T-helper 1 cell (primary cell): ENCODE measurements at places on chromosomes 13 and 19.

GRCh38 chr13:112838842-112839117 is 130.2 kb upstream of the MCF2L start:
- no peak for DNase-seq

DNA sequence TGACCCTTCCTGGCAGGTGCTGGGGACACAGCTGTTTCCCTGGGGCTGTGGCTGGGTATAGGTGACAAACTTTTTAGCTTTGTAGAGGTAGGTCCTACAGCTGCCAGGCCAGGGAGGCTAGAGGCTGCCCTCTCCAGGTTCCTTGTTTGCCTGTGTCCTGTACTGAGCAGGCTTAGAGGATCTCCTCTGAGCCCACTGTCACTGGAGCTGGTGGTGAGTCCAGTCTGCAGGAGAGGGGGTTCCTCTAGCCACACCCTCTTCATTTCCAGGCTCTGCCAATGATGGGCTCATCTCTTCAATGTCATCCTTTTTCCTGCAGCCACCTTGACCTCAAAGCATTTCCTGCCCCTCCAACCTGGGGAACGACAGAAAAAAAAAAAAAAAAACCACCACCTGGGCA is 12.6 kb upstream of the RAB11B start:
- DNase-seq, result no peak

DNA sequence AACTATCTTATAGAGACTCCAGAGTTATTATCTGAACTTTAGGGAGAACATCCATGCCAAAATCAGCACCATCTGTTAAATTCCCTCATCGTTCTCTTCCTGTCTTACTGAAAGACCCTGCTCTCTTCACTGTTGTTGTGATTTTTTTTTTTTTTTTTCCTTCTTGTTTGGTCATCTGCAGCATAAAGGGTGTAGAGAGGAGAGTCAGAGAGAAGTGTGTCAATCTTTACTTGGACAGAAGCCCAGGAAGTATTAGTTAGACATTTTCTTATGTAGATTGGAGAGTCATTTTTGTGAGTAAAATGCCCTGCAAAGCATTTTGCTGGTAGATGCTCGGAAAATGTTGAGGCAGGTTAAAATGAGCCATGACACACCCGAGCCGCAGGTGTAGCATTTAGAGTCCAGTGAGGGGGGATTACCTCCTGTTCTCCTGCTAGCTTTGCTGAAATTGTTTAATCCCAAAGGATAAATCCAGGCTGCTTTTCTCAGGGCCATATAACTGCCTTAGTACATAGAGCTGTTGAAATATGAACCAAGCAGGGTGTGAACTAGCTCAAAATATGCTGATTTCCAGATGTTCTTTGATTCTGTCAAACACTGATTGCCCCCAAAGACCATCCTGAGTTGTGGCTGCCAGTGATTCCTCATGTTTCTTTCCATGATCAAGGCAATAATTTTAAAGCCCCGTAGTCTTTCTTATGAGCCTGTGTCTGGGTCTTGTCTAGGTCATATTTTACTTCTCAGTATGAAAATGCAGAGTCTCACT is 143.5 kb downstream of the DCT start:
- DNase-seq, result no peak

DNA sequence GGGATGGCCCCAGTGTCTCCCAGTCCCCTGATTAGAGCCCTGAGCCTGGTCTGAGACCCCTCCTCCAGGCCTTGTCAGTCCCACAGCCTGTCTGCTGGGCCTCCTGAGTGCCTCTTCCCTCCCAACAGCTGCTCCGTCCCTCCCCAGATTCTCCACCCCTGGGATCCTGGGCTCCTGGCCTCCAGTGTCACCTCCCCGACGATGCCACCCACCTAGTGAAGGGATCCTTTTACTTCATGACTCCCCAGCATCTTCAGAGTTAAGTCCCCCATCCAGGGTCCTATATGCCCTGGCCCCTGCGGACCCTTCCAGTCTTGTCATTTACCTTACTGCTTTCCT is 4.4 kb upstream of the PRX start:
- DNase-seq, result no peak

DNA sequence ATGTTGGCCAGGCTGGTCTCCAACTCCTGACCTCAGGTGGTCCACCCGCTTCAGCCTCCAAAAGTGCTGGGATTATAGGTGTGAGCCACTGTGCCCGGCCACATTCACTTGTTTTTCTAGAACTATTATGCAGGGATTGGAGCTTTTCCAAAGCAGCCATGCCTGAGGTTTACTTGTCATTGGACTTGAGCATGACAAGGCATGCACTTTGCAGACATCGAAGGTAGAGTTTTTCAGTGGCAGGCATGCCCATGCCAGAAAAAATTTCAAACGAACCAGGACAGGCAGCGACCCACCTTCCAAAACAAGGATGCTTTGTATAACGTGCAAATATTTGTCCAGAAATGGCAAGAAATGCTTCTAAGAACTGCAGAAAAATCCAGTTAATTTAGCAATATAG is 17.7 kb downstream of the PNMA8A start:
- DNase-seq, result no peak

DNA sequence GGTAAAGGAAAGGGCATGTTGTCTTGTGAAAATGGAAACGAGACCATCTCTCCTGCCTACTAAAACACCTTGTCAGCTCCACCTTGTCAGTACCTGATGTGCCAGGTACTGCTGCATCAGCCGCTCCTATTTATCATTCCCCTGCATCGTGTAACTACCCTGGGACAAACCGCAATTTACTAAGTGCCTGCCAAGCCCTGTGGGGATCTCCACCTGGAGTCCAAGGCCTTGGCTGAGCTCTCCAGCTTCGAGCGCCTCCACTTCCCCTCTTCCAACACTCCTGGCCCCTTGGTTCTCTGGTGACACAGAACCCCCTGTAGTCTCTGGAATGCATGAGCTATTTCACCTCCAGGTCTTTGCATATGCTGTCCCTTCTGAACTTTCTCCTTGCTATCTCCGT is 25.9 kb upstream of the CCNP start:
- no peak for DNase-seq

DNA sequence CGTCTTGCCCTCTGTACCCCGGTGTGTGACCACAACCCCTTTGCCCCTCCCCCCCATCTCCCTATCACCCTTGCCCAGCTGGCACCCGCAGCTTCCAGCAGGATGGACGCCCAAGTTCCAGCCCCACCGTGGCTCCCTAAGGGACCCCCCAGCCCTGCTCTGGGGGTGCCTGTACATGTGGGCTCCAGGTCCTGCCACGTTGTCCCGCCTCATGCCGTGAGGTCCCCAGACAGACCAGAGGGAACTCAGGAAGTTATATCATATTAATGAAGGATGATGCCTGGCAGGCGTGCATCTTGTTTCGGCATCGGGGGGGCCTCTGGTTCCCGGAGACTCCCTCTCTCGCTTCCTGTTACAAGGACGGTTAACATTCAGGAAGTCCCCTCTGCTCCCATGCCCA is 1.6 kb upstream of the PTGIR start:
- DNase-seq, result no peak
